ENCODE measurements at places on chromosomes 7 and 10. TPM values are rescaled to one million over a fixed set of nuclear protein-coding genes. Genes with fewer than 3 reads are reported as not detected.

Gene AKR1E2
- total RNA-seq, result 1.7 TPM

Gene FHIP2A
- 25.6 TPM for total RNA-seq

Gene SMKR1
- 4.3 TPM for total RNA-seq

Gene TAS2R41
- not detected for total RNA-seq

Gene VCL
- 19.2 TPM for total RNA-seq

Gene NCOA4
- total RNA-seq, result 112 TPM

GRCh38 chr7:47285860-47286491, 295.9 kb downstream of the TNS3 start:
- no peak for DNase-seq

- DNase-seq, result no peak
Observed at GRCh38 chr7:520503-521161, 986 bp upstream of the PDGFA start.

DNA sequence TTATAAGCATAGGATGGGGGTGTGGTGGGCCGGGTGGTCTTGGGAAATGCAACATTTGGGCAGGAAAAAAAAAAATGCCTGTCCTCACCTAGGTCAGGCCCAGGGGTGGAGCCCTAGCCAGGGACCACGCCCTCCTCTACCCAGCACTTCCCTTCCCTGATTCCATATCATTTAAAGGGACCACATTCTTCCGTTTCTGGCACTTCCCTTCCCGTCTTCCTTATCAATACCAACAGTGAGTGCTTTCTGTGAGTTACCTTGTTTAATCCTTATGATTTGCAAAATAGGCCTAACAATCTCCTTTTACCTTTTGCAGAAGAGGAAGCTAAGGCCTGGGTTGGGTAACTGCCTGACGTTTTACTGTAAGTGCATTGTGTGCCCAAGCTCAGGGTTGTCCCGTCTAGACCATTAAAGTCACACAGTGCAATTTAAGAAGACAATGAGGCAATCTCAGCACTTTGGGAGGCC, 16.7 kb upstream of the C10orf95 start:
- no peak for DNase-seq

GRCh38 chr10:23614483-23614882, 175.6 kb downstream of the OTUD1 start:
- no peak for DNase-seq

DNA sequence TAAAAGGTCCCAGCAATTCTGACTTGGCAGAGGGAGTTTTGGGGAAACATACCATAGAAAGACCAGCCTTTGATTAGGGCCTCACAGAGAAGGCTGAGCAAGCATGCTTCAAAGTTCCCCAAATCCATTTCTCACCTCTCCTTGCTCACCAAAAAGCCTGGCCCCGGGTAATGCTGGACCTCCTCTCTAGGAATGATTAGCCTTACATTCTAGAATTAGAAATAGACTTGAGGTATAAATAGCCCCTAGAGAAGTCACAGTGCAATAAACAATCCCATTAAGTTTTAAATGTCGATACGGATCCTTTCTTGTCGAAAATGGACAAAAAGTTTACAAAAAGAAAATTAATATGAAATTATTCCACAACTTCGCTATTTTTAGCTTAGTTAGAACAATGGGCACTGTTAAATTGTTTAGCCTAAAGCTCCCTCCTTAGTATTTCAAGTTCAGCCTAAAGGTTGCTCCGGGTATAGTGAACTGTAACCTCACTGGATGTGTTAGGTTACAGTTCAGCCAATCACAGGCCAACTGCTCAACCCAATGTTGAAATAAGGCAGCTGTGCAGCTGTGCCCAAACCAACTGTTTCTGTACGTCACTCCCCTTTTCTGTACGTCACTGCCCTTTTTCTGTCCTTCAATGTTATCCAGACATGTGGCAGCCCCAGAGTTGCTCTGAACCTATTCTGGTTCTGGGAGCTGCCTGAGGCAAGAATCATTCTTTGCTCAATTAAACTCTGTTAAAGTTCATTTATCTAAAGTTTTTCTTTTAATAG, 7.9 kb upstream of the GSDME start:
- no peak for DNase-seq

- DNase-seq, result no peak
Observed at GRCh38 chr7:27994639-27995038, 186.0 kb downstream of the JAZF1 start.

DNA sequence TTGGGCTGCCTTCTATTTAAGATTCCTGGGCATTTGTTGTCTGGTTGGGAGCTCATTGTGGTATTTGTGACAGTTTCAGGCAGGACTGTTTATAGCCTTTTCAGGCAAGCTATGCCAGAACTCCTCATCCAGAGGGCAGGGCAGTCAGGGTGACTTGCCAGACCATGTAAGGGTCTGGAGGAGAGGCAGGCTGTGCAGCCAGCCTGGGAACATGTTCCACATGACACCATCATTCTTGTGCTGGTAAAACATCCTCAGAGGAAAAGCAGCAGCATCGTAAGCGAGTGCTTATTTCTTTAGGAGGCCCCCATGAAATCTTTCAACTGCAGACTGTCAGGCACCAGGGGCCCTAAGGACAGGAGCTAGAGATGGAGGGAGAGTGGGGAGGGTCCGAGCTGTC, 44.0 kb upstream of the SORBS1 start:
- no peak for DNase-seq

DNA sequence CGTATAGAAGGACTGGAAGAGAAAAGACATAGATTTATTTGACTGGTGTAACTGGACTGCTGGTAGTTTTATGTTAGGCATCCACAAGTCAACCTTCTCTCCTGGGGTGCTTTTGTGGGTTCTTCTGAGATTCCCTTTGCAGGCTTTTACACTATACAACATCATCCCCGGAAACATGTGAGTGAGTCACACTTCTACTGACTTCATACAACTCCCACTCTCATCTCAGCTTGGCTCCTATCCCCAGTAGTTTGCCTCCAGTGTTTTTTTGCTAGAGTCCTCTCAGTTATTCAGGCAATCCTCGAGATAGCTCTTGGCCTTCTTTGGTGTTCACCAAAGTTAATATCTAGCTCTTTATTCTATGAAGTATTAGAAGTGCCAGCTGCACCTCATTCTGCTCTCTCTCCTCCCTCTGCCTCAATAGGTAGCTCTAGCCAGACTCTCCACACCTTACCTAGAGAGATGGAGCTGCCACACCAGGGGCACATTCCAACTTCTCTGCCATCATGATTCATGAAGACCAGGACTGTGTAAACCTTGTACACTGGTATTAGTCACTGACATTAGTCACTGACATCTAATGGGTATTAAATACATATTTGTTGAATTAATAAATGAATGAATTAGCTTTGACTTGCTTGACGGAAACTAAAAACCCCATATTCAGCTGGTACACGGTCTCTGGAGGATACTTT, 281.9 kb downstream of the PPP1R3A start:
- DNase-seq, result no peak

GRCh38 chr7:17269341-17270221, 28.9 kb upstream of the AHR start:
- no peak for DNase-seq

- no peak for DNase-seq
Observed at GRCh38 chr10:13765641-13766341, 179.0 kb downstream of the PRPF18 start.

DNA sequence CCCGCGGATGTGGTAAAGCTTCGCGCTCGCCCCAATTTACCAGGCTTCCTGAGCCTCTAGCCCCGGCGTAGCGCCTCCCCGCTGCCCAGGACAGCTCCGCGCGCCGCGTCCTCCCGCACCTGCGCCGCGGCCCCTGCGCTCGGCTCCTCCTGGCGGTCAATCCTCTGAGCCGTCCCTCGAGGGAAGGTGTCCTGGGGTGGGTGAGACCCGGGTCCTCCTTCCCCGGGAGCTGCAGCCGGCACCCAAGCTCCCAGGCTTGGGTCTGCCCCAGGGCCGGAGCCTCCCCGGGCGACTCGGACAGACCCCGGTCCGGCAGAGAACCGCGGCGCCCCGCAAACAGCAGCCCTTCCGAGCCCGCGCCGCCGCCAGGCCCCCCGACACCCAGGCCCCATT, 512 bp downstream of the OSBPL3 start:
- peak; percentile 89 for DNase-seq

DNA sequence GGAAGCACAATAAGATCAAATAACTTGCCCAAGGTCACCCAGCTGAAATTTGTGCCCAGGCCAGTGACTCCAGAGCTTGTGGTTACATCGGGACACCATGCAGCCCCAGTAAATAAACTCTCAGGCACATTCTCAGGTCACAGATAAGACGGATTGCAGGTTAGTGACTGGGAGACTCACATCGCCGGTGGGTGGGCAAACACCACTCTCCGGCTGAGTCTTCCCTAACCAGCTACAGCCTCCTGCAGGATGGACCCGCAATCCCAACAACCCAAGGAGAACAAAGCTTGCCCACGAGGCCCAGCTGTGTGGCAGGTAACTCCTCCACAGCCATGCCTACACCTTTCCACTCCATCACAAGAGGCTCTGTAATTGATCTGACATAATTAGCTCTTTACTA, 81.7 kb upstream of the EFCAB10 start:
- no peak for DNase-seq

Measured in activated T-cell treated with anti-CD3 and anti-CD28 coated beads, Interleukin-2, amount 50 U/mL, for 72 hours (primary cell).